ENCODE measurements at places on chromosomes 7 and 10. TPM values are rescaled to one million over a fixed set of nuclear protein-coding genes. Genes with fewer than 3 reads are reported as not detected.

DNA sequence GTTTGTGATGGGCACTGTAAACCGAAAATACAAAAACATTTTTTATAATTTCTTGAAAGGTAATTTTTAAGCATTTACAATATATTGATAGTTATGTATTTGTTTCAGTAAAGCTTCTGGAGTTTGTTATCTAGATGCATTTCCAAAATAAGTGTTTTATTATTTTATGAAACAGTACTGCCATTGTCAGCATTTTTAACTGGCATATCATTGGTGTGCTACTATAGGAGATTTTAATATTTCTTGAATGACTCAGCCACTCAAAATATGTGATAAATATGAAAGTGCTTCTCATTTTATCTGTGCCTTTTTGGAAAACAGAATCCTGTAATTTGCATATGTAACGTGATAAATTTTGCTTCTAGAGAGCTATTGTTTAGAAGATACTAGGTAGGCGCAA, 97.9 kb downstream of the ANKIB1 start:
- DNase-seq: no peak

GRCh38 chr7:140239653-140239935, 62.8 kb upstream of the KDM7A start:
- no peak for DNase-seq

- DNase-seq: peak; percentile 82
Observed at GRCh38 chr10:63206997-63207811, 74.1 kb downstream of the NRBF2 start.

- peak; percentile 75 for DNase-seq
Observed at GRCh38 chr7:98354511-98355249, 46.2 kb downstream of the BAIAP2L1 start.

DNA sequence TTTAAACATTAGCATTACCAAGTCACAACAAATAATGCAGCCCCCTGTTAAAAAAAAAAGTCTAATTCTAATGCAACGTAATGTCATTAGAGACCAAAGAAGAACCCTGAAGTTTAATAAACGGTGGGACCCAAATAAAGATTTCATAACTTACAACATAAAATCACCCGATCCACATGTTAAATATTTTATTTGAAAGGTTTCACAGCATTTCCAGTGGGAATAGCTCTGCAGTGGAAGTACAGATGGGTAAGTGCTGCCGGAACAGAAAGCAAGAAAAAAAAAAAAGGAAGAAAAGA, 320.6 kb upstream of the ZMIZ1 start:
- no peak for DNase-seq

- no peak for DNase-seq
Observed at GRCh38 chr10:68987611-68988010, 992 bp upstream of the KIFBP start.

- no peak for DNase-seq
Observed at GRCh38 chr10:71743089-71743838, 23.7 kb upstream of the C10orf105 start.

ACTL6B gene
- not detected for total RNA-seq

SFTPA1 gene
- total RNA-seq: 3,930 TPM

PPP1R9A gene
- total RNA-seq: 25.9 TPM

FXYD4 gene
- total RNA-seq: 1.0 TPM

BLOC1S2 gene
- 49.2 TPM for total RNA-seq

CD36 gene
- total RNA-seq: 253 TPM

TMEM184A gene
- total RNA-seq: 7.9 TPM

PNLIPRP2 gene
- not detected for total RNA-seq

Data from left lung (tissue), 14 donors.